ENCODE measurements at places on chromosomes 11 and 22. TPM values are rescaled to one million over a fixed set of nuclear protein-coding genes. Genes with fewer than 3 reads are reported as not detected.

- no peak for DNase-seq
Observed at GRCh38 chr11:65087216-65087615, 3.2 kb downstream of the ZFPL1 start.

C22orf42 gene
- total RNA-seq = not detected

- DNase-seq = no peak
Observed at GRCh38 chr11:123525097-123525496, 95.0 kb downstream of the GRAMD1B start.

SLC22A25 gene
- not detected for total RNA-seq

GRCh38 chr11:27107548-27107947 lies 66.9 kb downstream of the BBOX1 start:
- no peak for DNase-seq

- DNase-seq = peak; percentile 74
Observed at GRCh38 chr22:35549328-35549727, 8.7 kb downstream of the RASD2 start.

GRCh38 chr11:70324376-70325115 lies 54.1 kb downstream of the PPFIA1 start:
- no peak for DNase-seq

GRCh38 chr11:103528596-103528995 lies 419.4 kb downstream of the DYNC2H1 start:
- no peak for DNase-seq

DNA sequence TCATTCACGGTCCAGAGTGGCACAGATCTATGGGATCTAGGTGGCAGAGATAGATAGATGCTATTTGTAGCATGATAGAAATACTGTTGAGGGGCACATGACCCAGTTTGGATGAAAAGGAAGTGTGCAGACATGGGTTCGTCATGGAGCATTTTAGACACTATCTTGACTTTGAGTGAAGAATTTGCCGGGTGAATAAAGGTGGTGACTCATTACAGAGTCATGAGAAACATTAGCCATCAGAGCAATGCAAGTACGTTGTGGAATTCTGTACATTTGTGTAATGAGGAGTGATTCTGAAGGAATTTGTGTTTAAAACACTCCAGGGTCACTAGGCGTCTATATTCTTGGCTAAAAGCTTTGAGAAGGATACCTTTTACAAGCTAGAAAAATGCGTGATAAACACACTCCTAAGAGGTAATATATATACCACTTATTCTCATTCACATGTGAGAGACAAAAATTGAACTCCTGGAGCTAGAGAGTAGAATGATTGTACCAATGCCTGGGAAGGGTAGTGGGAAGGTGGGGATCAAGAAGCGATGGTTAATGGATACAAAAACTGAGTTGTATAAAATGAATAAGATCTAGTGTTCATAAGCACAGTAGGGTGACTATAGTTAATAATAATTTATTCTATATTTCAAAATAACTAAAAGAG lies 593.7 kb upstream of the LUZP2 start:
- DNase-seq = no peak

HEPHL1 gene
- total RNA-seq = not detected

GRCh38 chr22:45891471-45891995 lies 85.4 kb downstream of the WNT7B start:
- DNase-seq = no peak

DNA sequence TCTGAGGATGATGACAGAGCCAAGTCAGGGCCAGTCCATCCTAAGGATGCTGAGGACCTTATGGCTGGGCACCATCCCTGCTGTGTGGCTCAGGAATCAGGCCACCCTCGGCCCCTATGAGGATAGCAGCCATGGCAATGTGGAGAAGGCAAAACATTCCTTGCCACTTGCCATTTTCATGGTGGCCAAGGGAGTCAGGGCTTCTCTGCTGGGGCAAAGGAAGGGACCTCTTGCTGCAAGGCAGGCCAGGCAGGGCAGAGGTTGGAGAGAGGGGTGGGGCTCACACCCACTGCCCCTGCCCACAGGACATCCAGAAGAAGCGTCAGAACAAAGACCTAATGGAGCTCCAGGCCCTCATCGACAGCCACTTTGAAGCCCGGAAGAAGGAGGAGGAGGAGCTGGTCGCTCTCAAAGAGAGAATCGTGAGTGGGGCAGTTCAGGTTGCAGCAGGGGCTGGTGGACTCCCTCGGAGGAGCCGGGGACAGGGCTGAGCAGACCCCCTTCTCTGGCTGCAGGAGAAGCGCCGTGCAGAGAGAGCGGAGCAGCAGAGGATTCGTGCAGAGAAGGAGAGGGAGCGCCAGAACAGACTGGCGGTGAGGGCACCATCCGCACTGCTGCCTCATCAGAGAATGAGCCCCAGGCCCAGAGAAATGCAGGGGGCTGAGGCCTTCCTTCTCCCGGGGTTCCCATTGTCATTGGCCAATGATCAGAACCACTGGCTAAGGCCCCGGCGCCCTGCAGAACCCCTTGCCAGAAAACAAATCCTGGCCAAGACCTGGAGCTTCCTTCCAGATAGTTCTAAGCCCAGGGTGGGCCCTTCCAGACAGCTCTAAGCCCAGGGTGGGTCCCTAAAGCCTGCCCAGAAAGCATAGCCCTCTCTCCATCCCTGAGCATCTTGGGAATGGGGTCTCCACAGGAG lies 13.5 kb upstream of the MRPL23 start:
- no peak for DNase-seq

DNA sequence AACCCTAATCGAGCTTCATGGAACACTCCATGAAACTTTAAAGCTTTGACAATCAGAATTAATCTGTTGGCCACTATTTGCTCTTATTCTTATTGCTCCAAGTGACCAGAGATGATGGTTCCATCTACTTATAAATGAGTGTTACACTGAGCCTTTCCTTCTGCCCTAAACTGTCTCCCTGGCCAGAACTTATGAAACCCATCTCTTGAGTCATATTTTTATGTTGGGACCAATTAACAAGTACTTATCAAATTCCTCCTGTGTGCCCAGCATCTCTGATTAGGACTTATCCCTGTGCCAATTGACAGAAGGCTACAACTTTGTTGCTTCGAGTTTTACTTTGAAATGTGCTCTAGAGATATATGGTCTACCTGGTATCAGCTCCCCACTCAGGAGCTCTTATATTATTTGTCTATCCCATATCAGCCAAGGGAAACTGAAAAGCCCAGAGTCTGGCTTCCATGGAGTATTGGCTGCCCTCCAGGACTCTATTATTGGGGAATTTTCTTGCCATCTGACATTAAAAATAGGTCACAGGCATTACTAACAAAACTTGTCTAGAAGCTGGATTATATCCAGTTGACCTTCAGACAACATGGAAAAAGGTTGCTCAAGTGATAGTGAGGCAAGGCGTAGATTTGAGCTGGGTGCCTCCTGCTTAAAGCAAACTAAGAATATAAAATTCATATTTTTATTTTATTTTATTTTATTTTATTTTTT lies 8.8 kb downstream of the KREMEN1 start:
- DNase-seq = no peak

GRCh38 chr22:29625090-29625825 lies 21.8 kb downstream of the NF2 start:
- peak; percentile 88 for DNase-seq

SNX32 gene
- 0.52 TPM for total RNA-seq

GRCh38 chr11:104327861-104328511 lies 164.0 kb upstream of the PDGFD start:
- DNase-seq = peak; percentile 21

OR52N4 gene
- 0.28 TPM for total RNA-seq

- peak; percentile 48 for DNase-seq
Observed at GRCh38 chr11:123509737-123510578, 79.9 kb downstream of the GRAMD1B start.

DNA sequence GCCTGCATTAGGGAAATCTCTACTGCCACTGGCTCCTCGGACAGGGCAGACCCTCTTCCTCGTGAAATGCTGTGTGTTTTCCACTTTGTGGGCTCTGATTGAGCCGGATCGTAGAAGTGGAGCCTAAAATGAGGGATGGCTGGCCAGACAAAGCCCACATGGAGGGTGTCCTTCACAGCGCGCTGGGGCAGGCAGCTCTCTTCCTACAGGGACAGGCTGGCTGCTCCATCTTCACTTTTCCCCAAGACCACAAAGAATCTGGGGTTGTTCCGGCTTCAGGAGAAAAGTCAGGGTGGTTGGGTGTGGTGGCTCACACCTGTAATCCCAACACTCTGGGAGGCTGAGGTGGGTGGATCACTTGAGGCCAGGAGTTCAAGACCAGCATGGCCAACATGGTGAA lies 94.9 kb downstream of the MORC2 start:
- no peak for DNase-seq

DNA sequence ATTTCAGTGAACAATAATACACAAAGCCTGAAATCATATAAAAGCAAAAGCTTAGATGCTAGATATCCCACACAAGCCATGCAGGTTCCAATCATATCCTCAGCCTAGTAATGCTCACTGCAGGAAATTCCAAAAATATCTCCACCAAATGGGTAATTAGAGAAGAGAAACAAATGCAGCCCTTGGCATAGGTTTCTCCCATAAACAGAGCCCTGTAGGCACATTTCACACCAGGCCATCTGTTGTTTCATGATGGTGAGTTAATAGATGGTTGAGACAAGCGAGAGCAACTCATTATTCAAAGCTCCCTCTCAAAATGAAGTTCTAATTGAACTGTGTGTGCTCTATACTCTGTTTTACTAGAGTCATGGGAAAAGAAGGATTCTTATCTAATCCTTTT lies 154.6 kb upstream of the TRPC6 start:
- peak; percentile 73 for DNase-seq

TBC1D10A gene
- total RNA-seq = 25.9 TPM

GRCh38 chr22:23289851-23290724 lies 109.8 kb downstream of the BCR start:
- DNase-seq = peak; percentile 49

DNA sequence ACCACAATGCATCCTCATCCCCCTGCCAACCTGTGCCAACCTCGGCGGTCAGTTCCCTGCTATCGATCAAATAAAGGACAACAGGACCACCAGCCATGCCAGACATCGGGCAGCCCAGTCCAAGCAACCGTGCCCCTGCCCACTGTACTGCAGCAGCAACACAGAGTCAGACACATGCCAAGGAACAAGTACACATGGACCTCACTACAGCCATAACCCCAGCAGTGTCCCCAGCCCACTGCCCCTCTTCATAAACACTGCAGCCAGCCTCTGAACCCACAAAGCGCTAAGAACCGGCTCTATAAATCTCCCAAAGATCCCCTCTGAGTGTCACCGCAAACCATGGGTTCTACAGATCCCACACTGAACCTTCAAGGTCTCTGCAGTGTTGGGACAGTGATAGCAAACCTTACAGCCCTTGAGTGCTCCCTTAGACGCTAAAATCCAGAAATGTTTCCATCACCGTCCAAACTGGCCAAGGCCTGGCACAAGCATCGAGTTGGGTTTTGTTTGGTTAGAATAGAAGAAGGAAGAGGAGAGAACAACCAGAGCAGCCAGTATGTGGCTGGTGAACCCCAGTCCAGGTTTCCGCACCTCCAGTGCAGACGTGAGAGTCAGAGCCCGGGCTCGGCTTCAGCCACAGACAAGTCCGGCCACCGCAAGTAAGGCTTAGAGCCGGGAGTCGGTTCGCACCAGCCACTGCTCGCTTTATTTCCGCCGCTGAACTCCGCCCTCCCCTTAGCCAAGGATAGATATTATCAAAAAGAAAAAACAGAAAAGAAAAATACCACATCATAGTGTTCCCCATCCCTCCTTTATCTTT lies 7.9 kb downstream of the PAX6 start:
- no peak for DNase-seq

TEX12 gene
- not detected for total RNA-seq

TRPC6 gene
- total RNA-seq = 10.7 TPM

SPON1 gene
- total RNA-seq = 91.1 TPM

GRCh38 chr22:43144949-43145348 lies 1.8 kb upstream of the MCAT start:
- no peak for DNase-seq
